ENCODE measurements at places on chromosomes 7 and 10.

GRCh38 chr10:43255634-43256431 is 11.0 kb downstream of the RASGEF1A start:
- no peak for DNase-seq

DNA sequence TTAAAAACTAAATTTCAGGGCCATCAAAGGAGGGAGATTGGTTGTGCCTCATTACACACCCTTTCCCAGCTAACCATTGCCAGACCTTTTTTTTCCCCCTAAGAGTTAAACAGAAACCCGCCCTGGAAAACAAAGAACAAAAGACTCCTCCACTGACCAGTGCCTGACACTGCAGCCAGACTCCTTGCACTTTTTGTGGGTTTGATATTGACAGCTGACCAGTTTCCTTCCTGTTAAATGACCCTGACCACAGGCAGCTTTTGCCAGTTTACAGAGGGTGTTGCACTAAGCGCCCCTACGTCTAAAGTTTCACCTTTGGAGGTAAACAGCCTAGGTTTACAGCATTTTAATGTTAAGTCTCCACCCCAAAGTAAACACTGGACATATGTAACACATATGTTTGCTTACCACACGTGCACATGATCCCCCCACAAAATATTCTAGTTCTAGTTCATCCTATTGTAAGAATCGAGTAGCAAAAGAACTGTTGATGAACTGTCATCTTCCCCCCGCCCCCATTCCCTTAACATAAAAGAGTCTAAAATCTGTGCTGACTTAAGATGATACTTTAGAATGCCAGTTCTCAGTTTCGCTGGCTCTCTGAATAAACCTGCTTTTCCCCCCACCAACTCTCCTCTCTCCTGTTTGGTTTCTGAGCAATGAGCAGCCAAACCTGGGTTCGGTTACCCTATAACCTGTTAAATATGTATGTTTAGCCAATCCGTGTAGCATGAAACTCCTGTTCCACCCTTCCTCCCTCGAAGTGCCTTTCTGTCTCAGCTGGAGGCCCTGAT is 38.0 kb downstream of the FOXI2 start:
- no peak for DNase-seq

GRCh38 chr10:96834120-96834519 is 2.0 kb downstream of the LCOR start:
- DNase-seq, result no peak

GRCh38 chr10:45198486-45199204 is 116.8 kb downstream of the OR13A1 start:
- DNase-seq, result no peak

GRCh38 chr7:87330942-87331341 is 14.5 kb upstream of the CROT start:
- no peak for DNase-seq

DNA sequence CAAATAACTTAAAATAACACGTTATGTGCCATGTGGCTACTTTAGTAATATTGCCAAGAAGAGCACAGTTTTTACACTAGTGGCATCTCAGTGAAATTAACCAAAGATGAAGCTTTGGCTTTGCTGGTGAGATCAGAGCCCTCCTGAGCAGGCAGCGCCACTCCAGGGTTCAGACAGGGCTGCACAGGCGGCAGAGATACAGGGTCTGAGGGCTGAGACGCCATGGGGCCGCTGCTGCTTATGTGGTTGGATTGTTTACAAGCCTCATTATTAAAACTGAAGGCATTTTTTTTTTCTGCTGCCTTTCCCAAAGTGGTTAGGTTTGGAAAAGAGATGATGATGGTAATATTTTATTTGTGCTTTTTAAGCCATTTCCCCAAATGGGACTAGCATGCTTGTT is 68.8 kb upstream of the DNAJB6 start:
- DNase-seq, result no peak

GRCh38 chr10:20949967-20950366 is 52.9 kb upstream of the NEBL start:
- no peak for DNase-seq

GRCh38 chr10:110268442-110268841 is 36.3 kb downstream of the SMNDC1 start:
- DNase-seq, result no peak

GRCh38 chr10:33150146-33150545 is 184.3 kb downstream of the NRP1 start:
- DNase-seq, result no peak

GRCh38 chr7:96657347-96658021 is 52.2 kb downstream of the SEM1 start:
- no peak for DNase-seq

- no peak for DNase-seq
Measured at GRCh38 chr10:55158633-55159032, 357.6 kb upstream of the PCDH15 start.

GRCh38 chr7:155343661-155344121 is 46.0 kb downstream of the INSIG1 start:
- no peak for DNase-seq

- no peak for DNase-seq
Measured at GRCh38 chr10:131797626-131798025, 103.2 kb upstream of the PPP2R2D start.

DNA sequence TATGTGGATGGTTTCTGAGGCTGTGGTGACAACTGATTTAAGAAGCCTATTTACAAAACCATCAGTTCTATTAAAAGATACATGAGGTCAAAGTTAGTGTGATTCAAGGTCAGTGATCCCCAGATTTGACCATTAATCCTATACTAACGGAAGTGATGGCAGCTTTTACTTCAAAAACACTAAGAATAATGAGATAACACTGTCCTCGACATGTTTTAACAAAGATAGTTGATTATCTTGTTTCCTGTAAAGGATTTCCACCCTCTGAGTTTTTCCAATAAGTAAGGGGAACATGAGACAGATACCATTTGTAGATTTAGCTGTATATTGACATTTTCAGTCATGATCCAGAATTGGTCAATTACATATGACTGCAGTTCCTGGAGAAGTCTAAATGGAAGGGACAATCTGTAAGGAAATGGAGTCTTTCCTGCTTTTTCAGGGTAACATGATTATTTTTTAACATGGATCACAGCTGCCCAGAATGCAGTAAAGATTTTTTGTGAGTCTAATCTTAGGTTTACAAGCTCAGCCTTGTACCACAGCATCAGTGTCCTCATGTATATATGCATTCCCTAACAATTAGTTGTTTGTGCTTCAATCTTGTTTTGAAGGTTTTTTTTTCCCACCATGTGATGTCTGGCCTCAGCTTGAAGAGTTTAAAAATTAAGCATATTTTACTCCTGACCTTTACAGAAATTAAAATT is 188.0 kb downstream of the PPP1R9A start:
- DNase-seq, result no peak

- no peak for DNase-seq
Measured at GRCh38 chr7:45186261-45186813, 28.7 kb downstream of the RAMP3 start.

DNA sequence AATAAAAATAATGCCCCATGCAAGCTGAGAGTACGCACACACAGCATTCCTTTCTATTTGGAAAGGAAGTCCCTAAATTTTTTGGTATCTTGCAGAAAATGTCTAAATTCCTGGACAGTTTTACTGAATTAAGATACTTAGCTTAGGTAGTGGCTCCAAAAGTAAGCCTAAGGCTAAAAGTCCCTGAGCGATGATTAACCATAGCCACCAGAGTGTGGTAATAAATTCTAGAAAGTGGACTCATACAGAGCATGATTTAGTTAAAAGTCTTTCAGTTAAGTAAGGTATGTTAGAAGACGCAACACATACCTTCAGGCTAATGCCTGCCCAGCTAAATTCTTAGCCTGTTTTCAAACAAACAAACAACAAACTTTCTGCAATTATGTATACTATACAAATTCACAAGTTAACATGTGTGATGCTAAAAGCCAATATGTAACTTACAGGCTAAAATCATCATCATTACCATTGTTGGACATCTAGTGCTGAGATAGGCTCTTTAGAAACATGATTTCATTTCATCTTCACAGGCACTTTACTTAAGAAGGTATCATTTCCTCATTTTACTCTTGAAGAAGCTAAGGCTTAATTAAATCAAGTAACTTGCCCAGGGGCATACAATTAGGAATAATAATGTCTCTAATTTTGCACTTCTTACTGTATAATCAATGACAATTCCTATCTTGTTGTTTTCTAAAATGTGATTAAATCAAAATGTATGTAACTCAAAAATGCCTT is 261.4 kb upstream of the YAE1 start:
- no peak for DNase-seq

DNA sequence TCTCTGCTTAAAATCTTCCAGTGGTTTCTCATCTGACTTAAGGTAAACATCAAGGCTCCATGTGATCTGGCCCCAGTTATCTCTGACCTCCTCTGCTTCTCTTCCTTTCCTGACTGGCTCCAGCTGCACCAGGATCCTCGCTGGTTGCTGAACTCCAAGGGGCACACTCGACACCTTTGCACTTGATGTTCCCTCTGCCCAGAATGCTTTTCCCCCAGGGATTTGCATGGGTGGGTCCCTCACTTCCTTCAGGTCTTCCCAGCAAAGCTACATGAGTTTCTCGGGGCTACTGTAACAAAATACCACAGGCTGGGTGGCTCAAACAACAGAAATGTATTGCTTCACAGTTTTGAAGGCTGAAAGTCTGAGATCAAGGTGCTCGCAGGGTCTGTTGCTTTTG is 166.0 kb upstream of the CDCA7L start:
- no peak for DNase-seq

DNA sequence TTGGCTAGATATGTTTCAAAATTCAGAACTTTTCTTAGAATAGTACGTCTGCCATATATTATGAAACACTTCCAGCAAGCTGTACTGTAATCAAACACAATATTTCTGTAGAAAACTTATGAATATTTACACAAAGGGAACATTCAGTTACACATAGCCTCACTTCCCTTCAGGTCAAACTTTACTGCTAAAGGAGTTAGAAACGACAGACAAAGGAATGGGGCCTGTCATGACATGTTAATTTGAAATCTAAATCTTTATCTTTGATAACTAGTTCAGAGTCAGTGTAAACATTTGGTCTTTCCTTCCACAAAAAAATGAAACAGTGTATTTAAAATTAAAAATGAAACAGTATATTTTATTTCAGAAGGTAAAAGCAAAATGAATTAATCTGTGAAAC is 1.0 kb upstream of the CROT start:
- no peak for DNase-seq

GRCh38 chr10:114780577-114781184 is 40.9 kb upstream of the FHIP2A start:
- DNase-seq, result no peak

- no peak for DNase-seq
Measured at GRCh38 chr7:24716480-24717246, 40.6 kb downstream of the GSDME start.

DNA sequence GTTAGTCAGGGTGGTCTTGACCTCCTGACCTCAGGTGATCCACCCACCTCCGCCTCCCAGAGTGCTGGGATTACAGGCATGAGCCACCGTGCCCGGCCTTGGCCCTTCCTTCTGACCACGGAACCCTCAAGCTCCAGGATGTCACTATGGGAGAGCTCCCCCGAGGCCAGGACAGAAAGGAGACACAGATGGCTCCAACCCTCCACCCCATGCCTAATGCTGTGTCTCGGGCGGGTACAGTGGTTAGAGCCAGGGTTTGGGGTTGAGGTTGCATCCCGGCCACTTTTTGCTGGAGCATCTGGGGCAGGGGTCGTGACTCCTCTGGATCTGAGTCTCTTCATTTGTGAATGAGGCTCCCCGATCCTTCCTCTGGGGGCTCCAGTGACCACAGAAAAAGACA is 8.1 kb downstream of the MYL10 start:
- no peak for DNase-seq

- no peak for DNase-seq
Measured at GRCh38 chr10:110216942-110217661, 9.7 kb downstream of the MXI1 start.

DNA sequence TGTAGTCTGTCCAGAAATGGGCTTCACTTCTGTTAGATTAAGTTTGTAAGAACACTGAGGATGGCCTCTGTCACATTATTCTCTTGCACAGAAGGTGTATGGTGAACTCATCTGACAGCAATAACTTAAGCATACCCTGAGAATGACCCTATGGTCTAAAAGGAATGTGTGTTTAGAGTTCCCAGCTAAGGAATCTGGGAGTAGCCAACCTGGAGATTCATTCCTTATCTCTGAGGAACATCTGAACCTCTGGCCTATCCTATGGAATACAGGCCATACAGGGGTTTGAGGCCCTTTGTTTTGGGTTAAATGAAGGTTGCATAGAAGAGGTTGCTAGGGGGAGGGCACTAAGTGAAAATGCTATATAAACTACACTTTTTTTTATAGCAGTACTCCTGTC is 41.4 kb downstream of the LAMB4 start:
- no peak for DNase-seq

- DNase-seq, result no peak
Measured at GRCh38 chr10:4708123-4708759, 117.8 kb upstream of the AKR1E2 start.

- DNase-seq, result no peak
Measured at GRCh38 chr10:85193796-85194195, 865.4 kb downstream of the CCSER2 start.

- no peak for DNase-seq
Measured at GRCh38 chr10:76284351-76284750, 852.9 kb downstream of the LRMDA start.

- no peak for DNase-seq
Measured at GRCh38 chr7:87534072-87534471, 58.6 kb upstream of the ABCB4 start.

- no peak for DNase-seq
Measured at GRCh38 chr10:79079054-79079397, 10.3 kb downstream of the ZMIZ1 start.

DNA sequence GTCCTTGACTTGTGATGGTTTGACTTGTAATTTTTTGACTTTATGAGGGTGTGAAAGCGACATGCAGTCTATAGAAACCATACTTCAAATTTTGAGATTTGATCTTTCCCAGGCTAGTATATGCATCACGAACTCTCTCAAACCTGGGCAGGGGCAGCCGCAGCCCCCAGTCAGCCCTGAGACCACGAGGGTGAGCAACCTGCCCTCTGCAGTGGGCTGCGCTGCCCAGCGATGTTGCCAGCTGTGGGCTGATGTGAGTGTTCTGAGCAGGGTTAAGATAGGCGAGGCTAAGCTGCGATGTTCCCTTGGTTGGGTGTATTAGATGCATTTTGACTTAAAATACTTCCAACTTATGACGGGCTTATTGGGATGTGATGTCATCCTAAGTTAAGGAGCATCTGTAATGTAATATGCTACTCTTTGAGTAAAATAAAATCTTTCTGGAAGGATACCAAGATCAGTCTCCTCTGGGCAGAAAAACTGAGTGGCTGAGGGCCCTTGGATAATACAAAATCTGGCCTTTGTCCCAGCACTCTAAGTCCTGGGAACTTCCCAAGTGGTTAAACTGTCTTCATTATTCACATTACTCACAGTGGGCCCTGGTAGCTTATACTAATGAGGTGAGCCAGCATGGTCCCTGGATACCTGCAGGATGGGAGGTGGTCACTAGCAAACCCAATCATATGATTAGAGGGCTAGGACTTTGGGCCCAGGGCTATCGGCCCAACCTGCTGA is 28.4 kb upstream of the CNPY1 start:
- DNase-seq, result no peak

Data from activated CD4-positive, CD25-positive, alpha-beta regulatory T cell treated with anti-CD3 and anti-CD28 coated beads, Interleukin-2, amount 50 U/mL, for 16 hours (primary cell).